ENCODE measurements at places on chromosomes 7 and 10.

GRCh38 chr10:132593389-132593788 lies 55.8 kb downstream of the INPP5A start:
- DNase-seq, result no peak

- no peak for DNase-seq
These were observed 80.5 kb upstream of the TMEM106B start for GRCh38 chr7:12130609-12131008.

- no peak for DNase-seq
These were observed 11.7 kb upstream of the KIAA1217 start for GRCh38 chr10:24197263-24197662.

DNA sequence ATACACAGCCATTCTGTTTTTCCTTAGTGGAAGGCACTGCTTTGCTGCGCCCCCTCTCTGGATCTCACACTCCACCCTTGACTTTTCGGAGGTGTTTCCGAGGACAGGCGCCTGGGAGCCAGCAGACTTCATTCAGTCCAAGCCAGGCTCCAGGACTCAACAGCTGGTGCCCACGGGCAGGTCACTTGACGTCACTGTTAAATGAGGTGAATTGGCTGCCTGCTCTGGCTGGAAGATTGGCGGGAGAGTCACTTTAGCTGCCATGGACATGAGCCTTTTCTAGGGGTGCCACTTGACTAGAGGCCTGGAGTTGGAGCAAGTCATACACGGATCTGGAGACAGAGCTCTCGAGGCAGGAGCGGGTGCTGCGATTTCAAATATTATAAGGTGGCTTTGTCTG lies 3.2 kb downstream of the HTRA1 start:
- DNase-seq, result no peak

DNA sequence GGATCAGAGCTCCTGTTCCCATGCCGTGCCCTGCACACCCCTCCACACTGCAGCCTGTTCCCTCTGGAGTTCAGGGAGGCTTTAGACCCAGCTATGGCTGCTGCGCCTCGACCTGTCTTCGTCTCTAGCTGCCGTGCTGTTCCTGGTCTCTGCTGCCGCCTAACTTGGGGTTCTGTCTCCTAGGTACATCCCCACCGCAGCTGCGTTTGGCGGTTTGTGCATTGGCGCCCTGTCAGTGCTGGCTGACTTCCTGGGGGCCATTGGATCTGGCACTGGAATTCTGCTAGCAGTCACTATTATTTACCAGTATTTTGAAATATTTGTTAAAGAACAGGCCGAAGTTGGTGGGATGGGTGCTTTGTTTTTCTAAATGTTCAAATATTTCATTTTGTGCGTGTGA lies 31.6 kb downstream of the NUDT5 start:
- no peak for DNase-seq

DNA sequence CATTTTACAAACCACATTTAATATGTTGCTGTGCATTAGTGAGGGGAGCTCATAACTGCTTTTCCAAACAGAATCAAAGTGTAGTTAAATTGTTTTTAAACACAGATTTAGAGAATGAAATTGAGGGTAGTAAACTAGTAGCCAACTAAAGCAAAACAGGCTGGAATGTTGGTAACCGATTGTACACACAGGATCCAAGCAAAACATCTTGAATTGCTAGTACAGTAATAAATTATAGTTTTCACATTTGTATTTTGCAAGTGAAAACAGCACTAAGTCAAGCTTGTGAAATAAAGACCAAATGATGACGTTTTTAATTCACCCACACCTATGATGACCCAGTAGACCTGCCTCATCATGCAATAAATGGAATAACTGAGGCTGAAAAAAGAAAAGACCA lies 198.3 kb downstream of the HDAC9 start:
- no peak for DNase-seq

DNA sequence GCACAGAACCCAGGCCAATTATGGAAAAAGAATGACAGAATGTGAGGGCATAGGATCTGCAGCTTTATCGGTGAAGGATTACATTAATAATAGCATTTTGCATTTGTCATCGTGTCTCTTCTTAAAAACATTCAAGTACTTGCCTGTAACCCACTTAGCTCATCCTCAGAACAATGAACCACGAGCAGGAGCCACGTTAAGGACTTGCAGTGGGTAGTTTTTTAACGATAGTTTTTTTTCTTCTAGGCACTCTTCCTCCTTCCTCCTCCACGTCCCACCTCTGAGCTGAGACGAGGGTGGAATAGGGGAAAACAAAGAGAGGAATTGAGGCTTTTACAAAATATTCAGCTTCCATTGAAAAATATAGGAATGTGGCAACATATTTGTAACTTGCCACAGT lies 27.1 kb downstream of the CDHR3 start:
- DNase-seq, result no peak

- DNase-seq, result no peak
These were observed 335.6 kb upstream of the GLI3 start for GRCh38 chr7:42572561-42572960.

- DNase-seq, result no peak
These were observed 13.9 kb downstream of the NAPEPLD start for GRCh38 chr7:103134836-103135554.

DNA sequence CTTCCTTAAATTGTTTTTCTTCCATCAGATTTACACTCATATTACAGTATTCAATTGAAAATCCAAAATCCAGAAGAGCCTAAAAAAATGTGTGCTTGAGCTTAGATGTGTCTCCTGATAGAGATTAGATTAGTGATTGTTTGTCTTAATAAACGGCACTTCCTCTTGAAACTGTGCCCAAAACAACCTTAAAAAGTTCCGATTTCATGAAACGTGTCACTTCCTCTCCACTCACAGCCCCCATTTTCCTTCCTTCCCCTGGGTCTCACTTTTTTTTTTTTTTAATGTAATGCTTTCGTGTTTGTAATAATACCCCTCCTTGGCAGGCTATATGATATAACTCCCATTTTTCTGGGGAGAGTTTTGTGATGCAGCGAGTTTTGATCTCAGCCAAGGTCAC lies 114.8 kb upstream of the ADO start:
- DNase-seq, result no peak

- no peak for DNase-seq
These were observed 94.6 kb upstream of the MACROH2A2 start for GRCh38 chr10:69957886-69958555.

GRCh38 chr10:109962247-109962646 lies 38.9 kb upstream of the XPNPEP1 start:
- DNase-seq, result no peak

- DNase-seq, result no peak
These were observed at the start of gene CABCOCO1 for GRCh38 chr10:61662794-61663259. TSS of gene CABCOCO1 (plus strand) at chr10:61662929. CDS start at chr10:61662973, 44 bp downstream.

DNA sequence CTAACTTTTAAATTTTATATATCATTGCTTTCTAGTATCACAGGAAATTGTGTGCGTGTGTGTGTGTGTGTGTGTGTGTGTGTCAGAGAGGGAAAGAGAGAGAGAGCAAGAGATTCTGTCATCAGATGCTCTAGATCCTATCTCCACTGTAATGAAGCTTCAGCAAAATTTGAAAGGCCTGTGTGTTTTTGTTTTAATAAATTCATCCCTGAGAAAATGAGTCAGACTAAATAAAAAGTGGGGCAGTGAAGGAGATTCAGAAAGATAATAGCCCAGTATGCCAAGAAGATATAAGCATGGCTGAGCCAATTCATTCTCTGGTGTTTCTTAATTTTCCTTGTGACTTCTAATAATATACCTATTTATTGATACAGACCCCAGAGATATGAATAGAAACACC lies 184.2 kb upstream of the TMEM196 start:
- DNase-seq, result no peak

DNA sequence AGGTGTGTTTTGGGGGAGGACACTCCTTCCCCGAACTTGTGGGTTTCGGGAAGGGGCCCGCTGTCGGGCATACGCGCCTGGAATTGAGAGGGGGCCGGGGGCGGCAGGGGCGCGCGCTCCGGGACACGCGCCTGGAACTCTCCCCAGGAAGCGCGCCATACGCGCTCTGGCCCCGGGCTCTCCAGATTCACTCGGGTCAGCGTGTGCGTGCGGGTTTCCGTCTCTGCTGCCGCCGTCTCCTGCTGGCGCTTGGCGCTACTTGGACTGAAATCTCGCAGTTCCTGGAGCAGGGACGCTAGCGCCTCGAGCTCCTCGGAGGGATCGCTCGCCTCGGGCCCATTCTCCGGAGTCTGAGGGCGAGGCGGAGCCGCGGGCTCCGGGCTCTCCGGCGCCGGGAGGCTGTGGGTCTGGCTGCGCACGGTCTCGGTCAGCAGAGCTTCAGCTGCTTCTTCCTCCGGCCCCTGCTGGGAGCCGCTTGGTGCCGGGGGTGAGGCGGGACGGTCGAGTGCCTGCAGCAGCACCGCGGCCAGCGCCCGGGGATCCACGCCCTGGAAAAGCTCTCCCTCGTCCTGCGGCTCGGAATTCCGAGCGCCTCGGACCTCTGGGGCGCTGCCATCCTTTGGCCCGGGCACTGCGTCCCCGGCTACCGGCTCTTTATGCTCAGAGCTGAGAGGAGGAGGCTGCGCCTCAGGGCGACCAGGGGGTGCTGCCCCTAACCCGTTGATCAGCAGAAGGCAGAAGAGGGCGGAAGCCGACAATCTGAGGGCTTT lies 1.1 kb downstream of the VGF start:
- no peak for DNase-seq

- DNase-seq, result no peak
These were observed 95.9 kb upstream of the UNC5B start for GRCh38 chr10:71116426-71116825.

DNA sequence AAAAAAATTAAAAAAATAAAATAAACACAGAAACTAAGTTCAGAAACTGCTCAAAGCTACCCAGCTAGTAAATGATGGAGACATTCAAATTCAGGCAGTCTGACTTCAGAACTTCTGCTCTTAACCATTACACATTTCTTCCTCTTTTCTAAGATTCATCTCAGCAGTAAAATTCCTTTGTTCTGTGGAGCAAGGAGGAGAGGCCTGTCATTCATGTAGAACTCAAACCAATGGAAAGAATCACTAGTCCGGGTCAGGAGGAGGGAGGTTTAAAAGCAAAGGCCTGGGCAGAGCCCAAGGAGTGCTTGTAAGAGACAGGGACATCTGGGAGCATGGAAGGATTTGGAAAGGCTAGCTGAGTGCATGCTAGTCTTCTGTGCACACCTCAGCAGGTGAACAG lies 37.9 kb upstream of the DNAJB12 start:
- DNase-seq, result no peak

DNA sequence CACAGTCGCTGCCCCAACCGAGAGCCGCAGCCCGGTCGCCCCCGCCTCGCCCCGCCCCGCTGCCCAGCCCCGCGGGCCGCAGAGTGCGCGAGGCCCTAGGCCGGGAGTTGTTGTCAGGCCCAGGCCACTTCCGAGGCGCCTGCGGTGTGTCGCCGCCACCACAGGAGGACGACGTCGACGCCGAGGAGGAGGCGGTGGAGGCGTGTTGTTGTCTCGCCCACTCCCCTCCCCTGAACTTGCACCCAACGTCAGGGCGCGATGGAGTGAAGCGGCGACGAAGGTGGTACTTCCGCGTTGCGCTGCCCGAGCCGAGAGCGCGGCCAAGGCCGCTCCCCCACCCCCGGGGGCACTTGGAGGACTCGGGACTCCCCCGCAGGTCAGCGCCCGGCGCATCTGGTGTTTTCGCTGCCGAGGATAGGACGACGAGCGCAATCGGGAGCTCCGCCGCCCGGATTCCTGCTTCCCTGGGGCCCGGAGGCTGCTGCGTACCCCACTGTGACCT lies at the start of gene CDK13:
CDK13 (plus strand) TSS at position 286 of the 502 bp plus-strand sequence. CDS start 386 bp downstream, outside the sequence.
- DNase-seq, result peak; percentile 73

DNA sequence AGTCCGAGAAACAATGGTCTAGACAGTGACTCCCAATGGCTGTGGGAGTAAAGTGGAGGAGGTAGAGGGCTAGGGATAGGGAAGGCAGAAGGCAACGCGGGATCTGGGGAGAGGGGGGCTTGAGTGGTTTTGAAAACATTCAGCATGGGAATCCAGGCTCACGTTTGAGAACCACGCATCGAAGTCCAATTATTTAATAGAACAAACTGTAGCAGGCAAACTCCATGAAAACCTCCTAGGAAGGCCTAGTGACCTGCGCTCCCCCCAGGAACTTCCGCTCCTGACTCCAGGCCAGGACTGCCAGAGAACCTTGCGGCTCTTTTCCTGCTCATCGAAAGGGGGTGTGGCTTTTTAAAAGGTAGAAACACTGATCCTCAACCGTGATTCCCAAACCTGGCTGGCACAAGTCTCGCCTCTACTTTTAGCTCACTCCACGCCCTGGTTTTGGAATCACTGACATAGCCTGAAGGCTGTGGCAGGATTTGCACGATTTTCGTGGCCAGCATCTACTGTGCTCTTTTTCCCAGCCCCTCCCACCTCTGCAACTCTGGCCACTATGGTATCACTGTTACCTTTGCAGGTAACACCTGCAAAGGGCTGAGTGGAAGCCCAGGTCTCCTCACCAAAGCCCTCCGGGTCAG lies 43.4 kb downstream of the MYOF start:
- DNase-seq, result no peak

GRCh38 chr10:28400176-28400575 lies 97.3 kb upstream of the MPP7 start:
- DNase-seq, result no peak

DNA sequence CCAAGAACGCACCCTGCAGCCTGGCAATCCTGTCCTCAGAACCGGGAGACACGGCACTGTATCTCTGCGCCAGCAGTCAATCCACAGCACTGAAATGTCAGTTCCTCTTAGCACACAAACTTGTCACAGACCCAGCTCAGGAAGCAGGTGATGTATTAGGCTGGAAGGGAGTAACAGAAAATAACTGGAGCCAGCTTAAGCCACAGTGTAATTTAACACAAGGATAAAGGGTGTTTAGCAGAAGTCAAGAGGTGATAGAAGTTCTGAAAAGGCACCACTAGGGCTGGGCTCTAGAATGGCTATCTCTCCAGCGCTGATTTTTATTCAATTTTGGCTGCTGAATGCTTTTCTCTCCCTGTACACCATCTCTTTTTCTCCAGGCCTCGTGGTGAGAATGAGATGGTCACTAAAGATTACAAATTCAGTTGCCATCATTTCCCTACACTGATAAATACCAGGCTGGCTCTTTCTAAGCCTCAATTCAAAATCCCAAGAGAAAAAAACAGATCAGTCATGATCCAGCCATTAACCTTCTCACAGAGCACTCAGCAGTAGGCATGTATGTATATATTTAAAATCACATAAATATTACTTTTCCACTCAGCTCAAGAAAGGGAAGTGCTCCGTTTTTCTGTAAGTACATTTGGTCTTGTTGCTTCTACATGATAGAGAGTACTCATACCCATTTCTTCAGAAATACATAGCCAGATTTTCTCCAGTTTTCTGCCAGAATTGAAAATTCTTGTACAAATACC lies 102.7 kb upstream of the PRSS1 start:
- DNase-seq, result no peak

- DNase-seq, result no peak
These were observed 1.5 kb downstream of the GNB2 start for GRCh38 chr7:100675105-100675451.

Measured in stimulated activated CD8-positive, alpha-beta memory T cell treated with anti-CD3 and anti-CD28 coated beads, Interleukin-4, amount 100 ng/mL, for 1 hour (primary cell).